Endothelial cell of umbilical vein (primary cell): ENCODE measurements at places on chromosomes 1 and 21. TPM values are rescaled to one million over a fixed set of nuclear protein-coding genes. Genes with fewer than 3 reads are reported as not detected.

GPR37L1 gene
- total RNA-seq: not detected in 2 replicates

TNFRSF14 gene
- total RNA-seq: 36.4 and 40.9 TPM in 2 replicates

VWA1 gene
- total RNA-seq: 3.3 and 6.1 TPM in 2 replicates

CCDC27 gene
- not detected in 2 replicates for total RNA-seq

DNA sequence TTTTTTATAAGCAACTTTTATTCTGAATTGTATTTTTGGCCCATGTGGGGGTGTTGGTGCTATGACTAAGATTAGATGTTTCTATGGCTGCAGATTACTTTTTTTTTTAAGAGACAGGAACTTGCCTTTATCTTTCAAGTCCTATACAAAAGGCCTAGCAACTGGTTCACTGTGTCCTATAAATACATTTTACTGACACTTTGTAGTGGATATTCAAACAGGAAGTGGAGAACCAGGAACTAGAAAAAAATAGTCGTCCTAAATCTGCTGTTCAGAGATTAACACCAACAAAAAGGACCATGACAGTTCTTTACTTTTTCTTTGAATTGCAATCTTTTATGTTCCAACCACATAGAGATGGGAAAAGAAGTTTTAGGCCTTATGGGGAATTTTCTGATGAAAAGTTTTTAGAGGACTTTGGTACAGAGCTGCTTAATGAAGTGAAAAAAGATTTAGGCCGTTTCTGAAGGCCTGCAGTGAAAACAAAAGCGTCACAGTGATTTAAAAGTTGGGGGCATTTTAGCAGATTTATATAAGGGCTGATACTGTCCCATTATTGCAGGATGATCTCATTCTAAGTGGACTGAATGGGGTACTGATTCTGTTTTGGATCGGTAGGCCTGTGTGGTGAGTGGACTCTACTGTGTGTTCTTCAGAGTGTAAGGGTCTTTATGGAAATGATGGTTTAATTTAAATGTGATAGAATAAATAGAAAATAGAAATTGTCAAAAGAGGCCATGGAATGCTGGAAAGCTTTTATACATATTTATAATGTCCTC lies 136.4 kb upstream of the DEPDC1 start:
- DNase-seq: no peak

DNA sequence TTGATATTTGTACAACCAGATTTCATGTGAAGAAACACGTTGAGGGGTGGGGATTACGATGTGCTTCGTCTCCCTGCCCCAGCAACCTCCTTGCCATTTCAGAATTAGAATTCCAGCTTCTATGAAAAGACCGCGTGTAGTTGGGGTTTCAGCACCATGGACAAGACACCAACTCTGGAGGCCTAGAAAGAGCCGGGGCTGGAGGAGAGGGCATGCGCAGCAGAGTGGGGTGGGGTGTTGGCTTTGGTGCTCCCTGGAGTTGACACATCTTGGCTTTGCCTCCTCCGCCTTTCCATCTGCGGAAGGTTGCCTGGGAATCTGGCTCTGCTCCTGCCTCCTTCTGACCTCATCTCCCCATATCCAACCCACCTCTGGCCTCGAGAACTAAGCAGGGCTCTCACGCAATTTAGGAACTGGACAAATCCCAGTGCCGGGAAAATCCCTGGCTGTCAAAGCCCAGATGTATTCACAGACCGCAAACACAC lies 11.8 kb downstream of the HTR6 start:
- DNase-seq: peak; percentile 37

- no peak for DNase-seq
Measured at GRCh38 chr1:71956613-71957285, 325.6 kb downstream of the NEGR1 start.

- no peak for DNase-seq
Measured at GRCh38 chr21:22804151-22804550, 1805.9 kb downstream of the NCAM2 start.
